SHP77 treated with DMSO at 0.1 percent for 48 hours (cell line): ENCODE measurements at places on chromosomes 7 and 10.

DNA sequence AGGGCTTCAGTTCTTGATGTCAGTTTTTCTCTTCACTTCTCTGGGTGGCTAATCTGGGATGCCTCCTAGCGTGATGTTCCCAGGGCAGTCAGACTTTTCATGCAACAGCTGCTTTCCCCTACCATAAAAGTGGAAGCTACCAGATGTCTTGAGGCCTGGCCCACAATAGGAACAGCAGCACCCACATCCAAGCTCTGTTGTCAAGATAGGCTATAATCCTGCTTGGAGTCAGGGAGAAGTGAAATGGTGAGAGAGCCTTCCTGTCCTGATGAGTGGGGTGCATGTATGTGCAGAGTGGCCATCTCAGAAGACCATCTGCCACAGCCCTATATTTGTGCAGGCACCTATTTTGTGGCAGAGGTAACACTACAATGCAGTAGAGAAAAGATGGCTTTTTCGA lies 108.0 kb downstream of the HTR5A start:
- no peak for DNase-seq

DNA sequence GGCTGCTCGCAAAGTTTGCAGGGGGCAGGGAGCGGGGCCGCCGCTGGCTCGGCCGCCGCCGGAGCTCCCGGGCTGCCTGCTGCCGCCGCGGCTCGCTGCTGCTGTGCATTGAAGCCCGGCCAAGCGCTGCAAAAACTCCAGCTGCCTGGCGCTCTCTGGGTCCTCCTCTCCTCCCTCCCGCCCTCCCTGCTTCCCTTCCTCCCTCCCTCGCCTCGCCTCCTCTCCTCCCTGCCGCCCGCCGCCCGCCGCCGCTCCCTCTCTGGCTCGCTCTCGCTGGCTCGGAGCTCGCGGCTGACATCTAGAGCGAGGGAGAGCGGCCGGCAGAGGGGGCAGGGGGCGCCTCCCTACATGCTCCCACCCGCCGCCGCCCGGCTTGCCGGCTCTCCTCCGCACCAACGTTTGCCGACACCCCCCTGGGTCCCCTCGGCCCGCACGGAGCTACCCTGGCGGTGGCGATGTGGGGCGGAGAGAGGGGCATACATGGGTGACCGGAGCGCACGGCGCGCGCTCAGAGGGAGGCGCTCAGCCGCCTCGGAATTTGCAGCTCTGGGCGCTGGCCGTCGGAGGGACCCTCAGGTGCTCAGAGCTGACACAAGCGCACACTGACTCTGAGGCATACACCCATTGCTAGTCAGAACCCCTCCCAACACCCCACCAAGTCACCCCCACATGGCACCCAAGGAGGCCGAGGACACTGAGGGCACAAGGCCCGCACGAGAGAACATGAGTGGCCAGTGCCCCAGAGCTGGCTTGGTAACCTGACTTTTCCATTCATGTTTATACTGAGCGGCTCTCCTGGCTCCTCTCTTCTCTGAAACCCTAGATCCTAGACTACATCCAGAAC lies 1.2 kb upstream of the PLXNA4 start:
- DNase-seq = no peak

GRCh38 chr10:11856678-11857077 lies 33.5 kb downstream of the PROSER2 start:
- no peak for DNase-seq

- no peak for DNase-seq
These were observed 296.5 kb downstream of the SORCS3 start for GRCh38 chr10:104937567-104937966.

DNA sequence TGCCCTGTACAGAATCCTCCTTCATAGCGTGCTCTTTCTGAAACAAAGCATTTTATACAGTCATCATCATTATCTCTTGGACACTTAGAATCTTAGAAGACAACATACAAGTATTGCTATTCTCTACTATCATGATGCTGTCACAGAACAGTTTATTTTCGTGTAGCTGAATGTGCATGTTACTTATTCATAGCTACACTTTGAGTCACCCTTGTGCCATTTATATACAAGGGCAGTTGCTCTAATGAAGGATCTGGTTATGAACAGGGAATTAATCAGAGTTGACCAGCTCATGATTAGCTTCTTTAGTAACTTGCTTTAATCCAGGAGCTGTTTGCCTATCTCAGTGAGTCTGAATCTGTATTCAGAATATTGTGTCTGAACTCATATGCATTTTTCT lies 11.2 kb downstream of the CASP2 start:
- no peak for DNase-seq

GRCh38 chr7:106901828-106902441 lies 36.9 kb downstream of the PIK3CG start:
- DNase-seq = no peak

- no peak for DNase-seq
These were observed 585.8 kb downstream of the LRMDA start for GRCh38 chr10:76017026-76017732.

- DNase-seq = no peak
These were observed 28.2 kb upstream of the PAX2 start for GRCh38 chr10:100717166-100717565.
